ENCODE measurements at places on chromosomes 11 and 22.

DNA sequence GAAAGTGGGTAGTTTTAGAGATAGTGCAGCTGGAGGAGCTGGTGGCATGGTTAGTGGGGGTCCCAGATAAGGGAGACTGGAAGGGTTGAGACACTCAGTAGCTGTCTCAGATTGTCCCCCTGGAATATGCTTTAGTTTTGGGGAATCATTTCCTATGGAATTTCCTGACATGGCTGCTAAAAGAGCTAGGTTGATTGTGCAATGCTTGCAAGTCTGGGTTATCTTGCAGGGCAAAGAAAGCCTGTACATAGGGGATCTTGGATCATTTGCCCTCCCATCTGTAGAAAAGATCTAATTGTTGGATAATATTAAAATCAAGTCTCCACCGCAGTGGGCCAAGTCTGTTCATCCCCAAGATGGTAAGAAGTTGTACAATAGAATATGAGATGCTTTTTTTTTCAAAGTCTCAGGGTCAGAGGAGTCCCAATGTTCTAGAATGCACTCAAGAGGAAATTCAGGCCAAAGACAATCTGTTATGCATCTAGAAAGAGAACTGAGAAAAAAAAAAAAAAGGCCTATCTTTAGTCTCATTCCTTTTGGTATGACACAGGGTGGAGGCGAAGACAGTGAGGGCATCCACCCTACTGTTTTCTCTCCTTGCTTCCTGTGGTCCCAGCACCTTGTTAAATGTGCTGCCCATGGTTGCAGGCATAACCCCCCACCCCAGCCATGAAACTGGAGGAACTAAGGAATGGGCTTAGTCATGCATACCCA lies 20.2 kb downstream of the MS4A6E start:
- no peak for DNase-seq

- no peak for DNase-seq
Observed at GRCh38 chr11:63608353-63609345, 5.6 kb downstream of the PLAAT3 start.

DNA sequence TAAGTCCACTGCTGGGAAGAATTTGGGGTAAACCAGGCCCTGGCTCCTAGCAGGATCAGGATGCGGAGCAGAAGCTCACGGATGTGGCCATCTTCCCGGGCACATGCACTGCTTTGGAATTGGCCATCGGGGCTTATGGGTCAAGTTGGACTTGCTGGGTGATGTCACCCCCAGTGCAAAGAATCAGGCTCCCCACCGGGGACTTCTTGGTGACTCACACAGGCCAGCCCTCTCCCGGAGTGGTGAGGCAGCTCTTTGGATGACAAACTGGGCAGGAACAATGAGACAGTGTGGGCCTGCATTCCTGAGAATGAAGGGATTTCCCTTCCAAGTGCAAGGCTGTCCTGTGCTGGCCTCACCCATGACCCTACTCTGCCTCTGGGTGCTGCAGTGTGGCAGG lies 128.8 kb upstream of the ANO1 start:
- no peak for DNase-seq

DNA sequence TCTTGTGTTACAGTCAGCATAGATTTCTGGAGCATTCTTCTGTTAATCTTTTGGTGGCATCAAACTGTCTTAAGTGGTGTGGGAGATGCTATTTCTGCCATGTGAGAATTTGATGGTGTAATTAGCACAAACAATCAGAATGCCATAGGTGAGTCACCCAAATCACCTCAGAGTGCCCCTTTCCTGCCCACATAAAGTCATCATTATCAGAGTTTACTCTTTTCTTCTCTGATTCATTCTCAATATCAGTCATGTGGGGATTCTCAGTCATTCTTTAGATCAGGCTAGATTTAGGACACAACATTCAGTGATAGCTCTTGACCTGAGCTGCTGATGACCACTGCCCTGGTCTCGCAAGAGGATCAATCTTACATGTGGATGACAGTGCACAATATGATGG lies 23.7 kb upstream of the MS4A6A start:
- no peak for DNase-seq

GRCh38 chr11:31499576-31500178 lies 9.7 kb downstream of the IMMP1L start:
- DNase-seq: no peak

- DNase-seq: no peak
Observed at GRCh38 chr11:103067118-103067517, 24.8 kb downstream of the DCUN1D5 start.

DNA sequence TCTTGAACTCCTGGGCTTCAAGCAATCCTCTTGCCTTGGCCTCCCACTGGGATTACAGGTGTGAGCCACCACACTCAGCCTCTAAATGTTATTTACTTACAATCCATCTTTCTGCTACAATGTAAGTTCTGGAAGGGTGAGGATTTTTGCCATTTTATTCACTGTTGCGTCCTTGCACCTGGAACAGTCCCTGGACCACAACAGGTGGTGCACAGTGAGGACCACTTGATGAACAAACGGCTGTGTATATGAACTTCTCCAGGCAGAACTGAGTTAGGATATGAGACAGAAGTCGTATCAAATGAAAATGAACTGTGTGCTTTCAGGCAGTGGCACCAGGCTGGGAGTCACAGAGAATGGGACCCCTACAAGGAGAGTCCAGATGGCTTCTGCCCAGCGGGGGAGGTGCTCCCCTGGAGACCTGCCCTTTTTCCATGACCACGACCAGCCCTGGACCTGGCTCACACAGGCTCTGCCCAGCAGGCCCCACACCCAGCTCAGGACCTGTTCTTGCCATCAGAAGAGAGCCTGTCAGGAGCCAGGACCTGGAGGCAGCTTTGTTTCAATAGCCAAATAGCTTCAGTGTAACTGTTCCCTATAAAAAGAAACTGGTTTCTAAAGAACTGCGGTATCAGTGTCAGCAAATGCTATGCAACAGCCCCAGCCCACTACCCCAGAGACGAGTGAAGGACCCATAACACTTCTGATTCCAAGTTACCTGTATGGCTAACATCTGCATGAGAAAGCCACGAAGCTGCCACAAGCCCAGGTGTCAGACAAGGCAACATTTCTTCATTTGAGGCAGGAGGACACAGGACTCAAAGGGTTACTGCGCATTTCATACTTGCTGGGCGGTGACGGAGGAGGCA lies 104.9 kb downstream of the MICAL3 start:
- DNase-seq: no peak

DNA sequence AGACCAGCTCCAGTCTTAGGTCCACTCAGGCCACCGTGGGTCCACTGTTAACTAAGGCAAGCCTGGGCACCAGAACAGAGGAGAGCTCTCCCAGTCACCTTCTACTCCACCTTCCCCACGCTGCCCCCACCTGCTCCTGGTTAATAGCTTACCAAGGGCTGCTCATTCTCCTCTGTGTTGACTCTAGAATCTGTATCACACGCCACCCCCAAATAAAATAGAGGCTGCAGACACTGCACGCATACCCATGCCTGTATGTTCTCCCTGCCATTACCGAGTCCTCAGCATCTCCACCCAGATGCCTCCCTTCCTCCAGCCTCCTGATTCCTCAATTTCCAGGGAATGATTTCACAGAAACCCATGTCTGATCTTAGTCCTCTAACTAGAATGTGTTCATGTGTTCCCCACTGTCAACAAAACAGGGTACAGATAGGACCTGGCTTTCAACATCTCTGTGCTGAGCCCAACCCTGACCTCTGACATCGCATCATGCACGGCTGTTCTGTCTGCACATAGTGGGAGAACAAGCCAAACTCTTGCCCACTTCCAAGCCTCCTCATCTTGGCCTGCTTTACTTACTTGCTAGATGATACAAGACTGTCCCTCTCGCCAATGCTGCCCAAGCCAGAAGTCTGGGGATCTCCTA lies 49.8 kb downstream of the SMCO4 start:
- no peak for DNase-seq

GRCh38 chr11:128628686-128629085 lies 41.3 kb upstream of the ETS1 start:
- DNase-seq: no peak

GRCh38 chr11:70031631-70032469 lies 46.3 kb upstream of the ANO1 start:
- DNase-seq: no peak

DNA sequence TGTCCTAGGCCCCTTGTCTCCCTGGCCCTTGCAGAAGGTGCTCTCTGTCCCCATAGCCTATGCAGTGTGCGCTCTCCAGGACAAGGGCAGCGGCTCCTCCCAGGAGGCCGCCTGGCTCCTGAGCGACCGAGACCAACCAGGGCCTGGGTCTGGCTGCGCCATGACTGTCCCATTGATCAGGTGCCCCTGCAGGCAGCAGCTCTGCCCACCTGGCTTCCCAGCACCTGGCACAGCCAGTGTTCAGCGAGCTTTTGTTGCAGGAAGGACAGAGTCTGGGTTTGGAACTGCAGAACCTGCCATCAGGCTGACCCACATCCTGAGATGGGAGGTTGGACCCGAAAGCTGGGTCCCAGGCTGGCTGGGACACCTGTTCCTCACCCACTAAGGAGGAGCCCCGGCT lies 1001.1 kb downstream of the BRD1 start:
- DNase-seq: no peak

DNA sequence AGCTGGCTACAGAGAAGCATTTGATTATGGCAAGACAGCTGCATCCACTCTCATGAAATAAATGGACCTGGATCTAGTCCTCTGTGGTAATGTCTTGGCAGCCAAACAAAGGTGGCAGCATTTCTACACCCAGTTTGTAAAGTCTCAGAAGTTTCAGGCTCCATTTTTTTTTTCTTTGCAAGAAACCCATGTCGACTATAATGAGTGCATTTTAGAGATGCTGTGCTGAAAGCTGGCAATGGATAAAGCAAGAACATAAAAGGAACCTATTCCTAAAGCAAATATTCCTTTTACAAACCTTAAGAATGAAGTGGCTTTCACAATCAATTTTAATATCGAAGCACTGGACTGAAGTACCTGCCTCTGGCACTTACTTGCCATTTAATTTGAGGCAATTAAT lies 33.5 kb downstream of the THAP12 start:
- no peak for DNase-seq

DNA sequence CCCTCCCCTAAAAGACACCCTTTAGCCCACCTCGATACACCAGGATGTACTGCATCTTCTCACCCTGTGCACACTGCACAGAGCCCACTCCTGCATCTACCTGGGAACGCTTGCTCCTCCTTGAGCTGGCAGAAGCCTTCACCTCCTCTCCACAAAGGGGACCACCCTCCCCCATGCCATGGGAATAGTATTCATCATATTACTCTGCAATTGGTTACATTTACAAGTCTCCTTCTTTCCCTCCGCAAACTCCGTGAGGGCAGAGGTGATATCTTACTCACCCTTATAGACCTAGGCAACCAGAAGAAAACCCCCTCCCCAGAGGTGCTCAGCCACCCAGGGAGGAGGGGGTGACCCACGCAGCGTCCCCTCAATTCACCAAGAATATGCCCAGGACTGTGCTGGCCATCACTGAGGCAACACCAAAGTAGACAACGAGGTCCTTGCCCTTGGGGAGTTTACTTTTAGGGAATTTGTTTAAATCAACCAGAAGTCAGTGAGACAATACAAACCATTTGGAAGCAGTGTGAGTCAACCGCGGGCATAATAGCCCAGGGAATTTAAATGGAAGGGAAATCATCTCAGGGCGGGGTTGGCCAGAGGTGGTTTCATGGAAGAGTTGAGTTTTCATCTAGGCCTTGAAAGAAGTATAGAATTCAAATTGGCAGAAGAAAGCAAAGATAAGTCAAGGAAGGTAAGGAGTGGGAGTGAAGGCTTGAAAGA lies 214.5 kb downstream of the BARX2 start:
- no peak for DNase-seq

DNA sequence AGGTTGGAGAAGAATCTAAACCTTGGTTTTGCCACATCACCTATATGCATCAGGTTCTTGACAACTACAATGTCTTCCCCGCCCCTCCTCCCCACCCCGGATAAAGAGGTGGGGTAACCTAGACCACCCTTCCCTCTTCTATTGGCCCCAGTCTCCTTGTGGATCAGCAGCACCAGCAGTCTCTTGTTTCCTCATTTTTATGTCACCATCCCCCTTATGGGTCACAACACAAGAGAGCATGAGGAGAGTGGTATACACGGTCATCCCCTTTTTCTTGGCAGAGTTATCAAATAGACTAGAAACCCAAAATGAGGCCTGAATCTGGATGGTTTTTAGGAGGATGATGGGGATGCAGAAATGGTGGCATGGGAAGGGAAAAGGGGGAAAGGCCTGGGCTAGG lies 1.2 kb downstream of the MS4A4E start:
- DNase-seq: no peak

DNA sequence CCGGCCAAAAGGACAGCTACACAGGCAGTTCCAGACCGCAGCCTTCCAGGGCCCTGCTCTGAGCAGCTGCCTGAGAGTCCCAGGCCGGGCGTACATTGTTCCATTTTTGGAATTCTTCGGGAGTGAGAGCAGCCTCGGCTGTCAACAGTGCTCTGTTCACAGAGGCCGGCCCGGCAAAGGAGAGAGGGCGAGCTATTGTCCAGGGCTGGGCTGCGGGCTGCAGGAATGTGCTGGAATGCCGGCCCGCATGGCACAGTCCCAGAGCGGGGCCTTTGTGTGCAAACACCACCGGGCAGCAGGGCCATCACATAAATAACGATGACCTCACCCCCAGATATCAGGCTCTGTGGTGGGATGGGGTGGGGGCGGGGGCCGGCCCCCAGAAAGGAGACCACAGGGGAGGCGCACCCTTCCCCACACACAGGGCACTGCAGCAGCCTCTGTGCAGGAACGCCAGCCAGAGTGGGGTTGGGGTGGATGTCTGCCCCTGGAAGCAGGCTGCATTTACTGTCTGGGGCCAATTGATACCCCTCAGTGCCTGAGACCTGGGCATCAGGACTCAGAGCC lies 15.8 kb downstream of the LINC01488 start:
- no peak for DNase-seq

DNA sequence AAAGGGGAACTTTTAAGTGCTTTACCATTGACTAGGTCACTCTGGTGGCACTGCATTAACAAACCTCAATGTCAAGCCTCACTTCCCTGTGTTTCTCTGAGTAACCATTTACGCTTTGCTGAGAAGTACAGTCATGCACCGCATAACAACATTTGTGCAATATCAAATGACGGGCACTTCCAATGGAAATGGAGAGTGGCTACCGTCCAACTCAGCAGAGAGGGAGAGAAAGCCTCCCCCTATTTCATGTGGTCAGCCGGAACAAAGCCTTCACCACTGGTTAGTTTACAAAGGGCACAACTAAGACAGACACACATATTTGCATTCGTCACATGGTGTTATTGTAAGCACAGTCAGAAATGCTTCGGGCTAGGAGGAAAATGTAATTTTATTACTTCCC lies 117.3 kb downstream of the RASSF10 start:
- no peak for DNase-seq

DNA sequence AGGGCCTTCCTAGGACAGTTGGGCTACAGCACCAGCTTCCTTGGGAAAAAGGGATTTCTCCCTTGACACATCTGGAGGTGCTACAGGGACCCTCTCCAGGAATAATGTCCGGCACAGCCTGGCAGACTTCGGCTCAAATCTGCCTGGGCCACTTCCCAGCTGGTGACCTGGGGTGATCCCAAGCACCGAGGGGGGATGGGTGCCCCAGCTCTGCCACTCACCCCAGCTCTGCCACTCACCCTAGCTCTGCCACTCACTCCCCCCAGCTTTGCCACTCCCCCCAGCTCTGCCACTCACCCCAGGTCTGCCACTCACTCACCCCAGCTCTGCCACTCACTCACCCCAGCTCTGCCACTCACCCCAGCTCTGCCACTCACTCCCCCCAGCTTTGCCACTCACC lies 9.9 kb downstream of the OSBPL5 start:
- DNase-seq: no peak

GRCh38 chr22:28882878-28883656 lies at the start of gene ZNRF3:
Gene ZNRF3, plus strand, starts transcription at chr22:28883572. Its CDS starts 195 bp downstream, at chr22:28883767.
- peak; percentile 90 for DNase-seq

- no peak for DNase-seq
Observed at GRCh38 chr11:5242933-5243815, 6.5 kb downstream of the HBG1 start.

Measured in GM13977 (cell line).